ENCODE measurements at places on chromosomes 13 and 19.

GRCh38 chr19:49814010-49814409, 918 bp upstream of the FUZ start:
- DNase-seq: no peak

DNA sequence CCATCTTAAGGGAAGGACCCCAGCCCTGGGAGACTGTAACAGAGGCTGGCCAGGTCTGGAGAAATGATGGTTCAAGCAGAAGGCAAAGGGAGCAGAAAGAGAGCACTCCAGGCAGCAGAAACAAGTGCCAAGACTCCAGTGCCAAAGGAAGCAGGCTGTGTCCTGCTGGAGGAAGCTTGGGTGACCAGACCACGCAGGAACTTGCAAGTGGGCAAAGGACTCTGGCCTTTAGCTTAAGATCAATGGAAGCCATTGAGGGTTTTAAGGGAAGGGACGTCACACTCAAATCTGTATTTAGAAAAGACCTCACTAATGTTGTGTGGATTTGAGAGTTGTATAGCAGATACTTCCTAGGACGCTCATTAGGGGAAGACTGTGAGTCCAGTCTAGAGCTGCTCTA, 95.5 kb downstream of the MIPEP start:
- no peak for DNase-seq

- DNase-seq: no peak
Measured at GRCh38 chr13:111265701-111266035, 54.8 kb upstream of the TEX29 start.

DNA sequence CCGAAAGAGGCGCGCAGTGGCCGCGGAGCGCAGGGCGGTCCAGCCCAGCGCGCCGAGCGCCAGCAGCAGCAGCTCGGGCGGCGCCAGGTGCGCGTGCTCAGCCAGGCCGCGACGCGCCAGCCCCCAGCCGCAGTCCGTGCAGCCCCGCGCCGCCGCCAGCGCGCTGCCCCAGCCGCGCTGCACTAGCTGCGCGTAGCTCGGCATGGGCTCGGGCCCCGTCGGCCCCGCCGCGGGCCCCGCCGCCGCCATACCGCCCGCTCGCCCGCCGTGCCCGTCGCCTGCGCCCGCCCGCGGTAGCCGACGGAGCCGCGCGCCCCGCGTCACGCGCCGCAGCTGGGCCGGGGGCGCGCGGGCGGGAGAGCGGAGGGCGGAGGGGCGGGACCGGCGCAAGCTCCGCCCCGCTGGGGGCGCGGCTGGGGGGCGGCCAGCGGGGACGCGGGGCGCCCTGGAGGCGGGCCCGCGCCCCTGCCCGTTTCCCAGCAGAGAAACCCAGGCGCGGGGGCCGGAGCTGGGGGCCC, at the start of gene CERS1:
TSS of gene CERS1 (minus strand) at position 335 of the 518 bp plus-strand sequence. CDS start at position 249, 86 bp downstream.
- no peak for DNase-seq

DNA sequence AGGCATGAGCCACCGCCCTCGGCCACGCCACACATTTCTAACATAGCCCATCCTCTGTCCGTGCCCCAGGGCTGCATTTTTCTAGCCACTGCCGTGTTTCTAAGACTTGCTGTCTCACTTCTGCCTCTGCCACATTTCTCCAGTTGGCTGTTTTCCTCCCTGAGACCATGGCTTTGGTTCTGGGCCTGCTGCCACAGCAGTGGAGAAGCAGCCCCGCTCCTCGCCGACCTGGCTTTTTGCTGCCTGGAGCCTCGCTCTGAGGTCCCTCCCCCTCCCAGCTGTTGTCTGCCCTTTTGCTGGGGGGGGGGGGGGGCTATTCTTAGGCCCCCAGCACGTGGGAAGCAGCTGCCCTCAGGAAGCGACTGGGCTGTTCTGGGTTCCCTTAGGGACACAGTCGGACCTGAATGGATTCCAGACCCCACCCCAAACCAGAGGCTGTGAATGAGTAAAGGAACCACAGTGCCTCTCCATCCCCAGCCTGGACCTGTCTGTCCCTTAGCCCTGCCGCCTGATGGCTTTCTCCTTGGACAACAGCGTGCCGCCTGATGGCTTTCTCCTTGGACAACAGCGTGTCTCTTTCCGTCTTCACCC, 3.3 kb downstream of the GYS1 start:
- DNase-seq: no peak

GRCh38 chr13:110173247-110173818, 133.6 kb downstream of the COL4A1 start:
- DNase-seq: no peak

GRCh38 chr13:30551189-30551588, 66.5 kb upstream of the USPL1 start:
- DNase-seq: peak; percentile 13

GRCh38 chr19:53182202-53182601, 11.0 kb downstream of the ZNF665 start:
- DNase-seq: no peak

DNA sequence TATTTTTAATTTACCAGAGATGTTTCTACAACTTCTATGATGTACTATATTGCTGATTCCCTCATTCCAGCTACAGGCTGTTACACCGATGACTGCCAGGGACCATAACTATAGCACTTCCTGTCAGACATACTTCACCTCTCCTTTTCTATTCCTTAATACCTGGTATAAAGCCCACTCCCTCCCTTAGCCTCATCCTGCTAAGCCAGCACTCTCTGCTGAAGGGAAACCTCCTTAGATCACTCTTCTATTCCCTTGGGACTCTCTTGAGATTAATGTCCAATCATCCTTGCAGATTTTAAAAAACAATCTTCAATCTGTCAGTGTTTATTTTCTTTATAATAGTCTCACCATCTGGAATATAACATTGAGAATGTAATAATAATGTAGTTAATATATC, 127.9 kb downstream of the DIAPH3 start:
- DNase-seq: no peak

DNA sequence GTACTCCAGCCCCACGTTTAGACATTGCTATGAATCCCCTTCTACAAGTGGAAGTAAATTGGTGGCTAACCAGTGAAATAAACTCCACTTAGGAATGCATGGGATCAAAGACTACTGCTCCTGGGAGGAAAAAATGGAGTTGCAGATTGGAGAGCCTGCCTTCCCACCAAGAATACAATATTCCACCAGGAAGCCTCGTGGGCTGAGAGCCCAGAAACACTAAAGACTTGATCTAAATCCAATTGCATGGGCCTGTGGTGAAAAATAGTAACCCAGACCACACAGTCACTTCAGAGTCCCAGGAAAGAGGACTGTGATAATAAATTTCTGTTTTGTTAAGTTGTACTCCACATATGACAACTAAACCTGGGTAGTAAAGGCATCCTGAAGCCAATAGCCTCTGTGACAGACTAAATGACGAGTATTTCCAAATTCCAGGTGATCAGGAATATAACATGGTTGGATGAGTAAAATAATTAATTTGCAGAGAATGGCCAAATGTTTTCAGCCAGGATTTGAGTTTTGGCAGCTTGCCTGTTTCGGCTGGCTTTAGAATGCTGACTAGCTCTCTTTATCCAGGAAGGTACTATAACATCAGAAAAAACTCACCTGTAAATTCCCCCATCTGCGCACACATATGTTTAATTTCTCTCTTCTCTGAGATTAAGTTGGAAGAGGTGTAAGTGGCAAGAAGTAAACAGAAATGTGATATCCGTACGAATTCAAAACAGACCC, 480.3 kb downstream of the LIG4 start:
- DNase-seq: no peak

GRCh38 chr13:40059540-40060232, 404.2 kb downstream of the COG6 start:
- no peak for DNase-seq

GRCh38 chr19:15142313-15142712, 35.1 kb downstream of the SYDE1 start:
- DNase-seq: peak; percentile 74

- DNase-seq: no peak
Measured at GRCh38 chr13:113663934-113664333, 3.1 kb upstream of the GRK1 start.

DNA sequence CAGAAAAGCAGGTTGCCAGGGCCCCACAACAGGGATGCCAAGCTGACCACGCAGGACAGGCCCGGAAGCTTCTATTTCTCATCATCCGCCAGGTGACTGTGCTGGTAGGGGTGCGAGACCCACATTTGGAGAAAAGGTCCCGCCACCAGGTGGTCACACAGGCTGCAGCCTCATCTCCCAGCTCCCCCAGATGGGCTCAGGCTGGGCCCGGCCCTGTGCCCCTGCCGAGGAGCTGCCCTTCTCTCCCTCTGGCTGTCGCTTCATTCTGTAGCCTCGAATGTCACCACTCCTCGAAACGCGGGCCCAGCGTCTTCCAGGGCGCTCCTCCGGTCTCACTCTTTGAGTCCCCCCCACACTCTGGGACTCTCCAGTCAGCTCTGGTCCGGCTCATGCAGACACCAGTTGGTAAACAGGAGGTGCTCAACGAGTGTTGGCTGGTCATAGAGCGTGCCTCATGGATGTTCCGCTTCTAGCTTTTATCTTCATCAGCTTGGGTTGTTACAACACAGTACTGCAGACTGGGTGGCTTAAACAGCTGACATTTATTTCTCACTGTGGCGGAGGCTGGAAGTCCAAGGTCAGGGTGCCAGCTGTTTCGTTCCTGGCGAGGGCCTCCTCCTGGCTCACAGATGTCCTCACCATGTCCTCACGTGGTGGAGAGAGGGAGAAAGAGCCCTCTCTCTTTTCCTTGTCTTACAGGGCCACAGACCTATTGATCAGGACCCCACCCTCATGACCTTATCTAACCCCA, 87.1 kb downstream of the TEX29 start:
- no peak for DNase-seq

DNA sequence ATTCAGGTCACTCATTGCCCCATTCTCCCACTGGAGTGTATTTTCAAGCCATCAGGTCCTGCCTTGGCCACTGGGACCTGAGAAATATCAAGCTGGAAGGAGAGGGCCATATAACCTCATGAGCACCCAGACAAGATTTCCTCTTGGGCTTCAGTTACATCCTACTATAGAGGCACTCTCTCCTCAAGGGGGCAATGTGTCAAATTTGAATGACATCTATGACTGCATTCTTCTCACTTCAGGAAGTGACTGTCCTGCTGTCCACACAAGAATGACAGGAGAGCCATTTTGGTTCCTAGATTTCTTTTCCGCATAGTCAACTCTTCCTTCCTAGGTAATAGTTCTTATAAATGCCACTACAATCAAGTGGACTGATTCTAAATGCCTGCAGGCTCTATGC, 416.2 kb downstream of the DIAPH3 start:
- DNase-seq: no peak

- no peak for DNase-seq
Measured at GRCh38 chr19:51324167-51324481, 12.7 kb downstream of the IGLON5 start.

DNA sequence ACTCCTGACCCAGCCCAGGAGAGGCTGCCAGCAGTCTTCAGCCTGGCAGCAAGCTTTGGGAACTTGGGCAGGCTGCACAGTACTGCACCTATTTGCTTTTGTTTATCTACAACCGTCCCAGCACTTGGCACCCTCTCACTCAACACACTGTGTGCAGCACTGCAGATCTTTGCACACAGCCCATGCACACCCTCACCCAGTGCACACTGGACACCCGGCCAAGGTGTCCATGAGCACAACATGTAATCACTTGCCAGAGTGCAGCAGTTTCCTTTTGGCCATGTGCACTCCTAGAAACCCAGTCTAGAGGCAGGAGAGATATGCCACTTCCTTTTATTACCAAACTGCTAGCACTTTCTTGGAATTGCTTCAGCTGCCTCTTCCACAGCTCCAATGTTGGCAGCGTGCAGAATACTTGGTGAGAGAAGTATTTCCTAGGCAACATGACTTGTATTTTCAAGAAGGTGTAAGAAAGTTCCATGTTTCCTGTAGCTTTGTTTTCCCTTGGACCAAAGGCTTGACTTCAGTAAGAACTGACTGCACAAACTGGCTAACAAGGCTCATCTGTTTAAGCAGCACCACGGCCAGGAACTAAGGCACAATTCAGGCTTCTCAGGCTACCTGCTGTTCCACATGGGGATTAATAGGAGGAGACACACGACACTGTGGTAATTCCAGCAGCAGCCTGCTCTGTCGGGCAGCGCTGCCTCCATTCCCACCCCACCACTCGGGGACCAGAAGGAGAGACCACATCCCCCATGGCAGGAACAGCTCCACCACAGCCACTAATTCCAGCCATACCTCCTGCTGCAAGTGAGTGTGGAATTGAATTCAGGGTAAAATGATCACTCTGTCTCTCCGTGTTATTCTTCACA, 15.3 kb downstream of the ATP7B start:
- no peak for DNase-seq

GRCh38 chr13:113508521-113509254, 18.2 kb upstream of the DCUN1D2 start:
- no peak for DNase-seq

- DNase-seq: no peak
Measured at GRCh38 chr19:18477974-18478373, 40.0 kb upstream of the ISYNA1 start.

GRCh38 chr19:47749326-47749725, 4.0 kb downstream of the NOP53 start:
- no peak for DNase-seq

DNA sequence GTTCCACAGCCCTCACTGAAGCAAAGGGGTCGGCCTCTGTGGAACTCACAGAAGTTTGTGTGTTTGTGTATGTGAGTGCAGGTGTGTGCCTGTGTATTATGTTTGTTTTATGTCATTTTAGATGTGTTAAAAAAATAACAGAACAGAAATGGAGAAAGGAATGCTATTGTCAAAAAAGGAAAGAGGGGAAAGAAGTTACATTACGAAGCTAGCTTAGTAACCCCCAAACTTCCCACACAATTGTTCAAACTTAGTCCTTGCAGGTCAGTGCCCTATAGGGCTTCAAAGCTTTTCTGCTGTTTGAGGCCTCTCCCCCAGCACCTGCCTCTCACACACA, 1505.6 kb upstream of the SLC10A2 start:
- DNase-seq: no peak

DNA sequence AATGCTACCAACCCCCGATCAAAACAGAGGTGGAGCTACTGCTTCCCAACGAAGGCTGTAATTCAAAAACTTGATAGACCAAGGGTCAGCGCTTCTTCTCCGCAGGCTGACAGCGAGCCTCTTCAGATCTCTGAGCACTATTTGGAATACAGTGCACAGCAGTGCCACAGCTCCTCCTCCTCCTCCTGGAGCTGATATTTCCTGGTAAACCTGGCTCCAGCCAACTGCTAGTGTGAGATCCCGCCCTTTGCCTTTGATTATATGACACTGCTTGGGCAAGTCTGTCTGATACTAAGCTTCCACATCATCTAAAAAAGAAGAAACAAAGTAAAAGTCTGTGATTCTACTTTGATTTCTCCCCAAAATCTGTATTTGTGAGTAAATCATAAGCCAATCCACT, 710.5 kb downstream of the DACH1 start:
- no peak for DNase-seq

DNA sequence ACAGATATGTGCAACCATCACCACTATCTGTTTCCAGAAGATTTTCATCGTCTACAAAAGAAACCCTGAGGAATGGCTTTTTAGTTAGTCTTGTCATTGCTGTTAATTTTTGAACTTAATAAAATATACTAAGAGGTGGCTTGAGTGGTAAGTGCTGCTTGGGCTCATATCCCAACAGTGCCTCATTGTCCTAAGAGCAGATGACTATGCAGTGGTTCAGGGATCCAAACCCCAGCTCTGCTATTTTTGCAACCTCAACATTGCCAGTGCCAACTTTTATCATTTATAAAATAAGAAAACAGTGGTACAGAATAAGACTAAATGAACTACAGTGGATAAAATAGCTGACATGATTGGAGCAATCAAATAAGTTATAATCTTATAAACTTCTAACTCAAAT, 123.2 kb upstream of the SLC7A1 start:
- DNase-seq: peak; percentile 45

GRCh38 chr19:40035996-40036395, 20.0 kb downstream of the ZNF780B start:
- no peak for DNase-seq
